Myometrial cell (primary cell): ENCODE measurements at places on chromosomes 1 and 21. TPM values are rescaled to one million over a fixed set of nuclear protein-coding genes. Genes with fewer than 3 reads are reported as not detected.

ANKRD34A gene
- total RNA-seq, result 1.1 and 6.1 TPM in 2 replicates

NUAK2 gene
- 7.2 and 7.8 TPM in 2 replicates for total RNA-seq

GJB4 gene
- total RNA-seq, result not detected in 2 replicates

ACTA1 gene
- total RNA-seq, result not detected in 2 replicates

OR2T11 gene
- total RNA-seq, result not detected in 2 replicates

GNAT2 gene
- under 0.01 and 0.89 TPM in 2 replicates for total RNA-seq

CYB5RL gene
- total RNA-seq, result 2.3 and 3.5 TPM in 2 replicates

MPL gene
- 0.53 TPM in 1 of 2 replicates, not detected in the other for total RNA-seq

REN gene
- 1.1 and 2.9 TPM in 2 replicates for total RNA-seq

RNF186 gene
- total RNA-seq, result not detected in 2 replicates

DDAH1 gene
- 49.6 and 53.7 TPM in 2 replicates for total RNA-seq

MYOC gene
- not detected in 2 replicates for total RNA-seq

GFI1 gene
- total RNA-seq, result 0.18 TPM in 1 of 2 replicates, not detected in the other

CATSPERE gene
- total RNA-seq, result 0.35 TPM in 1 of 2 replicates, not detected in the other

TTF2 gene
- 8.4 and 10.3 TPM in 2 replicates for total RNA-seq

MX1 gene
- total RNA-seq, result 6.7 and 19.3 TPM in 2 replicates

EEIG2 gene
- total RNA-seq, result 7.2 and 11.0 TPM in 2 replicates

PPIH gene
- total RNA-seq, result 48.6 and 73.2 TPM in 2 replicates

DPH5 gene
- total RNA-seq, result 34.3 and 50.9 TPM in 2 replicates

ADAM30 gene
- not detected in 2 replicates for total RNA-seq

NFASC gene
- not detected in 2 replicates for total RNA-seq

CD84 gene
- not detected in 2 replicates for total RNA-seq

LIN28A gene
- total RNA-seq, result not detected in 2 replicates

LENEP gene
- not detected in 2 replicates for total RNA-seq

HSD3B2 gene
- not detected in 2 replicates for total RNA-seq

QSOX1 gene
- total RNA-seq, result 210 and 267 TPM in 2 replicates

EDARADD gene
- total RNA-seq, result 1.7 and 2.3 TPM in 2 replicates

SLC19A2 gene
- 6.6 and 6.9 TPM in 2 replicates for total RNA-seq

HSPA6 gene
- total RNA-seq, result under 0.01 TPM in 1 of 2 replicates, not detected in the other

SLC6A9 gene
- 3.9 and 5.5 TPM in 2 replicates for total RNA-seq

NES gene
- 50.5 and 65.4 TPM in 2 replicates for total RNA-seq

CCDC27 gene
- not detected in 2 replicates for total RNA-seq

SMCP gene
- not detected in 2 replicates for total RNA-seq

SLAMF7 gene
- total RNA-seq, result not detected in 2 replicates

TTLL7 gene
- total RNA-seq, result 2.0 and 3.5 TPM in 2 replicates

NEGR1 gene
- total RNA-seq, result 3.9 and 4.0 TPM in 2 replicates

GBP3 gene
- 32.0 and 33.8 TPM in 2 replicates for total RNA-seq

FCRLB gene
- total RNA-seq, result 9.5 and 11.5 TPM in 2 replicates

IGSF21 gene
- not detected in 2 replicates for total RNA-seq

RAB25 gene
- not detected in 2 replicates for total RNA-seq

PTAFR gene
- 0.35 and 1.2 TPM in 2 replicates for total RNA-seq

APOBEC4 gene
- total RNA-seq, result not detected in 2 replicates

TEDDM1 gene
- not detected in 2 replicates for total RNA-seq

RORC gene
- total RNA-seq, result not detected in 2 replicates

TRABD2B gene
- not detected in 2 replicates for total RNA-seq

MAP3K21 gene
- total RNA-seq, result 0.29 and 0.35 TPM in 2 replicates

ZSWIM5 gene
- total RNA-seq, result 0.29 TPM in 1 of 2 replicates, not detected in the other

GON4L gene
- 20.4 and 21.6 TPM in 2 replicates for total RNA-seq

WLS gene
- total RNA-seq, result 65.2 and 82.6 TPM in 2 replicates

KIF26B gene
- total RNA-seq, result 15.9 and 17.4 TPM in 2 replicates

AMY1B gene
- total RNA-seq, result not detected in 2 replicates
